GM12864 (cell line): ENCODE measurements at places on chromosomes 2 and 18.

DNA sequence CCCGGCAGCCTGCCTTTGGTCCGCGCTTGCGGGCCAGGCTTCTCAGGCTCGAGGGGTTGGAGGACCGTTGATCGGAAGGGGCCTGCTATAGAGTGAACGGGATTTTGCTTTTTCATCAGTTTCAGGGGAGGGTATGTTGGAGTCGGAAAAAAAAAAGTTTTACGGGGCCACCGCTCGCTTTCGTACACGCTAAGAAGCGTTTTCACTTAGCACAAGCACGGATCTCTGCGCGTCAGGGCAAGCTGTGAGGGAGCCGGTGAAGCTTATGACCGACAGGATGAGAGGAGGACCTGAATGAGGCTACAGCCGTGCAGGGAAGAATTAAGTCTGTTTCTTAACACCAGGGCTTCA is 443 bp downstream of the CPSF3 start:
- DNase-seq, result no peak

- DNase-seq, result no peak
Measured at GRCh38 chr2:46549166-46549844, 69.9 kb downstream of the TMEM247 start.

DNA sequence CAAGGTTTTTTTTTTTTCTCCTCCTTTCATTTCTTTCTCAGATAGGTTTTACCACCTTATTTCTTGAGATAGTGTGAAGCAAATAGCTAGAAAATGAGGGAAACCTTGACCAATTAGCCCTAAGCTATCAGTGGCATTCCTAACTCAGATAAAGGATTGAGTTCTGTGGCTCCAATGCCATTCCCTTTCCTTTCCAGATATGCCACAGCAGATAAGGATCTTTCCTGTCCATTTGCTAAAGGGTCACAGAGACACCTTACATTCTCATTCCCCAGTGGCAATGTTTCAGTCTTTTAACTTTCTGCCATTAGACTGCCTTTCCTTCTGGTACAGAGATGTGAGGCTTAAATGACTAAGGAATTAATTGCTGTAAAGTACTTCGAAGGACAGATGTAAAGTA is 81.7 kb downstream of the MGAT5 start:
- no peak for DNase-seq

DNA sequence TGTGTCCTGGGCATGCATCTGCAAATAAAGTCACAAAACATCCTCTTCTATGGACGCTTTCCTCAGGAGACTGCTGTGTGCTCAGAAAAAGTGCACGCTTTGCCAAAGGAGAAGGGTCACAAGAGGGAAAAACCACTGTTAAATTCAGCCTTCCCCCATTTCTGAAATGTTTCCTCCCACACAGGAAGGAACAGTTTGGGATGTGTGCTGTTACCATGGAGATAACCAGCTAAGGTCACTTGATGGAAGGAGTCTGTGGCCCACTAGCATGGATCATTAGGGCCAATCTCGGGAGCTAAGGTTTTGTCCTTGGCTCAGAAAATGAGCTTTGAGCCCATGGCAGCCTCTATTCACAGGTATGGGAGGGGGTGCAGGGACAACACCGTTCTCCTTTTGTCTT is 5.6 kb downstream of the KCNE4 start:
- DNase-seq, result no peak

- DNase-seq, result no peak
Measured at GRCh38 chr2:98050070-98050469, 36.9 kb upstream of the VWA3B start.

- DNase-seq, result no peak
Measured at GRCh38 chr18:12256951-12257350, 2.8 kb downstream of the CIDEA start.

GRCh38 chr2:118846442-118846952 is 951 bp downstream of the EN1 start:
- DNase-seq, result no peak

- no peak for DNase-seq
Measured at GRCh38 chr2:195092341-195092740, 564.7 kb upstream of the SLC39A10 start.

- DNase-seq, result no peak
Measured at GRCh38 chr2:121010998-121011397, 274.0 kb downstream of the TFCP2L1 start.

DNA sequence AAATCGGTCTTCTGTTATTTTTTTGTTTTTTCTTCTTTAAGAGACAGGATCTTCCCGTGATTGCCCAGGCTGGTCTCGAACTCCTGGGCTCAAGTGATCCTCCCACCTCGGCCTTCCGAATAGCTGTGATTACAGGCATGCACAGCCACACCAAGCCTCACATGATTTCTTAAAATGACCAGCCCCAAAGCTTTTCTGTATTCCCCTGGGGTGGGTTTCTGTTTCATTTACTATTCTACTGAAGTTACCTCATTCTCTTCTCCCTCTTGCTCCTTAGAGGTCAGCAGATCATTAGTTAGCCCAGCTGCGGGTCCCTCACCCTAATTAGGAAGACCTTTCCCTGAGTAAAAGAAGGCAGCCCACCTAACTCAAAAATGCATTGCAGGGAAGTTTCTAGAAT is 27.6 kb downstream of the SLC1A4 start:
- DNase-seq, result no peak

GRCh38 chr18:77765468-77765867 is 515.8 kb downstream of the GALR1 start:
- no peak for DNase-seq

DNA sequence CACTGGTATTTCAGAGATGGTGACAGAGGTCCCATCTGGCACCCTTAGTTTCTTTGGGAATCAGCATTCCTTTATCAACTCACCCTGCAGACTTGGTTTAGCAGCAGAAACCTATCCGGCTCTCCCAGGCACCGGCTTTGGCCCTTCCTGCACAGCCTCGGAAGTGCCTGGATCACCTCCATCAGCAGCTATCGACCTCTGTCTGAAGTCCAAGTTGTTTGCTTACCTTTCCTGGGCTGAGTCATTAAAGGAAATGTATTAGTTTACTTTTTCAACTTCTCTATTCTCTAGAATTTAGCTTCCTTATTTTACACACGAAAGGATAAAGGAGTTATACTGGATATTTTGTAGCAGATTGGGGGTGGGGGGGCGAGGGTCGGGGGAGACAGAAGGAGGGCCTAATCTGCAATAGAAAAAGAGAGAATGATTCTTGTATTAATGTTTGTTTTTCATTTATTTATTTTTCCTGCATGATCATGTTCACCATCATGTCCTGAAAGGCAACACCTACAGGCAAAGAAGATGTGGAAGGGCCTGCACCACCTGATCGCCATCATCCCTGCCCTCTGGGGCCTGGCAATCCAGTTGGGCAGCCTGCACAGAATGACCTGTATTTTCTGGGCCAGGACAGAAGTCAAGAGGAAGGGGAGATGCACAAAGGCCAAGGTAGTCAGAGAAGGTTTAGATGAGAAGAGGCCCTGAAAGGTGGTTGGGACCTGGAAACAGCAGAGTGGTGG is 22.1 kb upstream of the MAT2A start:
- DNase-seq, result no peak

GRCh38 chr2:24012521-24013188 is 2.8 kb downstream of the MFSD2B start:
- no peak for DNase-seq

- DNase-seq, result no peak
Measured at GRCh38 chr2:127681976-127682857, 6.9 kb upstream of the LIMS2 start.
